ENCODE measurements at places on chromosomes 13 and 19. TPM values are rescaled to one million over a fixed set of nuclear protein-coding genes. Genes with fewer than 3 reads are reported as not detected.

The FBN3 gene
- total RNA-seq: under 0.01 TPM

DNA sequence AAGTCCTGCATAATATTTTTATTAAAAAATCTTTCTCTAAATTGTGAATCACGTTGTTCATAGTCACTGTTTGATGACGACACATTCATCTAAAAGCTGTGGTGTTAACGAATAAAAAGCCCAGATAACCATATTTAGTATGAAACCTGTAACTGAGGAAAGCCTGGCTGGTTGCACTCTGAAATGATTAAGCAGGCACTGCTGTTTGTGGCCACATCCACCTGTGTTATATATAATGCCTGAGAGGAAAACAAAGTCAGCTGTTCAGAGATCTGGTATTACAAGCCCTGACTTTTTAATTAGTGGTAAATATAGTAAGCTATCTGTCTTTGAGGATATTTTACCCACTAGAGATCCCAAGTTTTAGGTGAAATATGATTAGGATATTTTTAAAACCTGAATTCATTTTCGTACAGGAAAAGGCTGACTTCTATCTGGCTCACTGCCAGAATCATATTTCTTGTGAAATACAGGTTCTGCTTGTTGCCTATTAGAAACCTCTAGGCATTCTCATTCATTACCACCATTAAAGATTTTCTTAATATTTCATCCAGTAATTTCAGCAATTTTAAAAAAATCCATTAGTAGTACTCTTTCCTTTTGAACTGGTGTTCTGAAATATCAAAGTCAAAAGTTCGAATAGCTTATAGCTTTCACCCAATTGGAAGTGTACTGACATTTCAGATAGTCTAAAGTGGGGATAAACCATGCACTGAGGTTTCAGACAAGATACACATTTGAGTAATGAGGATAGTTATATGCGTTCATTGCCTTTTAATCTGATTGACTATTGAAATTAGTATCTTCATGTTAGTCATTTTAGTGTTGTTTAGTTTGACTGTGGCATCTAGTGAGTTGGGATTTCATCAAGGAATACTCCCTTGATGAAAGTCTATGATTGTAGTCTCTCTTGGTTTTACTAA lies 79.7 kb downstream of the LMO7 start:
- DNase-seq: no peak

The CEACAM8 gene
- not detected for total RNA-seq

- DNase-seq: no peak
Measured at GRCh38 chr13:71865874-71866334, 1.1 kb downstream of the DACH1 start.

GRCh38 chr13:97112446-97113152 lies 109.5 kb upstream of the MBNL2 start:
- DNase-seq: no peak

- DNase-seq: no peak
Measured at GRCh38 chr13:73480779-73481559, 422.2 kb downstream of the KLF5 start.

- no peak for DNase-seq
Measured at GRCh38 chr13:50060718-50061117, 45.5 kb downstream of the KCNRG start.

The CD33 gene
- total RNA-seq: 9.9 TPM

- DNase-seq: no peak
Measured at GRCh38 chr19:4272894-4273293, 6.2 kb upstream of the SHD start.

The RAB3A gene
- 2.0 TPM for total RNA-seq

The LINGO3 gene
- total RNA-seq: not detected

The C19orf38 gene
- total RNA-seq: 0.97 TPM

The ZNF665 gene
- total RNA-seq: 2.9 TPM

The PNMA8C gene
- total RNA-seq: 0.13 TPM

The MCEMP1 gene
- total RNA-seq: 2.0 TPM

The CLPTM1 gene
- total RNA-seq: 105 TPM

The SULT2A1 gene
- not detected for total RNA-seq

The MYO9B gene
- 73.3 TPM for total RNA-seq

- DNase-seq: no peak
Measured at GRCh38 chr13:79691826-79692225, 210.9 kb downstream of the NDFIP2 start.
